Natural killer cell (primary cell): ENCODE measurements at places on chromosomes 6 and 20. TPM values are rescaled to one million over a fixed set of nuclear protein-coding genes. Genes with fewer than 3 reads are reported as not detected.

GRCh38 chr6:157868835-157869234, 45.8 kb downstream of the SNX9 start:
- no peaks in the 10 kb centered on the region for H3K36me3 ChIP-seq
- DNase-seq, result no peak
- no peak overlapping the region for H3K4me3 ChIP-seq
- H3K27ac ChIP-seq, result no peak overlapping the region
- H3K4me1 ChIP-seq, result peaks cover 3% of the 10 kb centered on the region

DNA sequence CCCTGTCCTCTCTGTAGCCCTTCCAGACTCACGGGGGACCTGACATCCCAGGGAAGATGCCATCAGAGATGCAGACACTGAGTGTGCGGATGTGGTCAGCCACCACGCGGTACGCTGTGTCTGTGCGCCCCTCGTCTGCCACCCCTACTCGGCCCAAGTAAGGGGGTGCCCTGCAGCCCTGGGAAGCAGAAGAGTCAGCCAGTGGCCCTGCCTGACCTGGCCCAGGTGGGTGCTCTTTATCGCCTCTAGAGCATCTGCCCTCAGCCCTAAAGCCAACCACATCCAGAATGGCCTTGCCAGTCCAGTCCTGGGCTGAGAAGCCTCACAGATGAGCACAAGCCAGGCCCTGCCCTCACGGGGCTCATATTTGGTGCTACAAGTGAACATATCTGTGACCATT, 5.9 kb downstream of the AARS2 start:
- H3K36me3 ChIP-seq, result peaks cover 63% of the 10 kb centered on the region
- no peak overlapping the region for H3K27ac ChIP-seq
- H3K4me1 ChIP-seq, result peaks cover 4% of the 10 kb centered on the region
- no peaks in the 10 kb centered on the region for H3K27me3 ChIP-seq
- DNase-seq, result no peak
- no peak overlapping the region for H3K4me3 ChIP-seq

DNA sequence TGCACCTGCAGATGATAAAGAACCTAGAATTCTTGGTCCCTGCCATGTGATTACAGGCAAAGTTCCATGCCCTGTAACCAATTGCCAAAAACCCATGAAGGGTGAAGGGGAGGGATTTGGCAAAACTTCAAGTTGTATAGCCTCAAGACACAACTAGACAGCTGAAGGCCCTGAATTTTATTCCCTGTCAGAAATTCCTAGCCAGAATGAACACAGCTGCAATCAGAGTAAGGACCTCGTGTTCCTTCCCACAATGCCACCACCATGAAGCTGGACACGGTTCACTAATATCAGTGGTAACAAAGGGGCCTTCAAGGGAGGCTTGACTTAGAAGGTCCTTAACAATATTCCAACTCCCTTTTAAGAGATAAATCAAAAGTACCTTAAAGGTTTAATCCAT, 22.5 kb upstream of the IRAK1BP1 start:
- no peaks in the 10 kb centered on the region for H3K4me1 ChIP-seq
- no peak overlapping the region for H3K27ac ChIP-seq
- H3K4me3 ChIP-seq, result no peak overlapping the region

DNA sequence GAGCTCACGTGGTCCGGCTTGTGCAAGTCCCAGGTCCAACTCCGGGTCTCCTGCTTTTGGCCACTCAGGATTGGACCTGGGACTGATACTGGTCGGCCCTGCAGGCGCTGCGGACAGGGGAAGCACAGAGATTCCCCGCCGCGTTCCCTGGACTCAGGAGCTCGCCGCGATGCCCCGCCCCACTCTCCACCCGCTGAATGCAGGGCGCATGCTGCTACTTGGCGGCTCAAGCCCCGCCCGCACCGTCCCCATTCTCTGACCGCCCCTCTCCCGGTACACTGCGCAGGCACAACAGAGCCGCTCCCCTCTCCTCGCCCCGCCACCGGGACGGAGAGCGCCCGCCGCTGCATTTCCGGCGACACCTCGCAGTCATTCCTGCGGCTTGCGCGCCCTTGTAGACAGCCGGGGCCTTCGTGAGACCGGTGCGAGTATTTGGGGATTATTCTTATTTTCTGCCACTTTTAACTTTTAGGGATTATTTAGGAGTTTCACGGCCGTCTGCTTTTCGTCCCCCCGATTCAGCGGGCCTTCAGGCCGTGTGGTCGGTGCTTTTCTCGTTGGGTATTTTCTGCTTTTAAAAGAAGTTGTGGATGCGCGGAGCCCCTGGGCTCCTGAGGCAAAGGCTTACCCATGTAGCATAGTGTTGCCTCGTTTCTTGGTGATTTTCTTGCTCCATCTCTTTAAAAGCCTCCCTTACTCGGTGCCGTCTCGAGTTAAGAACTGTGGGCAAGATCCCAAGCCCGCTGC, at the start of gene TMEM14C:
Gene TMEM14C, plus strand, starts transcription at position 251 of the 747 bp plus-strand sequence. CDS start 1,544 bp downstream, outside the sequence.
- H3K4me3 ChIP-seq, result peak within 1 kb of the TSS; percentile 46
- peaks cover 10% of the 10 kb centered on the region for H3K27me3 ChIP-seq

DNA sequence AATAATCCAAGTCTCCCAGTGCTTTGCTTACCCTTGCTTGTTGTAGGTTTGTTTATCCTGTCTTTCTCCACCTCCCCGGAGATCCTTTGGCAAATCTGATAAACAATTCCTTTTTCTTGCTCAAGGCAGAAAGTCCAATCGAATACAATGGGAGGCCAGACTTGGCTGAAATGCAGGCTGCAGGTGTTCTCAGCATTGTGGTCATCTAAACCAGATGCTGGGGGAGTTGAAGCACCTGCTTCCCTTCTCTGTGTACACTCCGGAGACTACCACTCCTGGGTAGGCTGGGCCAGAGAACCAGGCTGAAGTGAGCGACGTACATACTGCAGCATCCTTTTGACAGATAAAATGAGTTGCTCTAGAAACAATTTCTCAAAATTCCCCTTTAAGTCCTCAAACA, 82.6 kb upstream of the PREP start:
- peak overlapping the region; percentile 6 for H3K4me3 ChIP-seq
- H3K36me3 ChIP-seq, result no peaks in the 10 kb centered on the region
- H3K27ac ChIP-seq, result peak overlapping the region; percentile 64
- H3K4me1 ChIP-seq, result peaks cover 6% of the 10 kb centered on the region
- H3K27me3 ChIP-seq, result no peaks in the 10 kb centered on the region

DNA sequence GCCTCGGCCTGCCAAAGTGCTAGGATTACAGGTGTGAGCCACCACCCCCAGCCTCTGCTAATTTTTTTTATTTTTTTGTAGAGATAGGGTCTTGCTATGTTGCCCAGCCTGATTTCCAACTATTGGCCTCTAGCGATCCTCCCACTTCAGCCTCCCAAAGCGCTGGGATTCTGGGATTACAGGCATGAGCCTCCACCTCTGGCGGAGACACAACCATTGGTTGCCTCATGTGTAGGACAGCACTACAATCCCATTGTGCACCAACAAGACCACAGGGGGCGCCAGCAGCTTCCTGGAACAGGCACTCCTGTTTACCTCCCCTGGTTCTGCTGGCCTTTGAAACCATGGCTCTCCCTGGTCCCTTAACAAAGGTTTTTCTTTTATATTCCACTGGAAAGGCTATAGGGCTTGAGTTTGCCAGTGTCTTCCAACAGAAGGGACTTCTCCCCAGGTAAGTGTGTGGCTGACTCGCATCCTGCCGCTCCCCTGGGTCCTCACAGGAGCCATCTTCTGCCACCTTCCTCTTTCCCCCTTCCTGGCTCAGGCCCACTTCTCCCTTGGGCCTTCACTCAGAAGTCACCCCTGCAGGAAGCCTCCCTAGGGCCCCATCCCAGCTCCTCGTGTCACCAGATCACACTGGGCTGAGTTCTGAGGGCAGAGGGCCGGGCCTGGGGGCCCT, 39.2 kb upstream of the TLDC2 start:
- no peak overlapping the region for H3K4me3 ChIP-seq
- H3K4me1 ChIP-seq, result peaks cover 31% of the 10 kb centered on the region
- no peaks in the 10 kb centered on the region for H3K36me3 ChIP-seq
- no peaks in the 10 kb centered on the region for H3K27me3 ChIP-seq
- peak; percentile 36 for DNase-seq

GRCh38 chr6:117919275-117919674, 12.2 kb downstream of the SLC35F1 start:
- H3K4me3 ChIP-seq, result no peak overlapping the region
- DNase-seq, result no peak
- no peak overlapping the region for H3K27ac ChIP-seq
- H3K36me3 ChIP-seq, result no peaks in the 10 kb centered on the region

GRCh38 chr20:59062081-59062480, 19.5 kb upstream of the PRELID3B start:
- H3K4me3 ChIP-seq, result no peak overlapping the region
- H3K4me1 ChIP-seq, result no peaks in the 10 kb centered on the region
- no peak for DNase-seq
- no peak overlapping the region for H3K27ac ChIP-seq

- no peak for DNase-seq
- no peaks in the 10 kb centered on the region for H3K4me1 ChIP-seq
- no peaks in the 10 kb centered on the region for H3K27me3 ChIP-seq
- H3K27ac ChIP-seq, result no peak overlapping the region
These were observed 1204.0 kb upstream of the ADGRB3 start for GRCh38 chr6:67431076-67431475.

DNA sequence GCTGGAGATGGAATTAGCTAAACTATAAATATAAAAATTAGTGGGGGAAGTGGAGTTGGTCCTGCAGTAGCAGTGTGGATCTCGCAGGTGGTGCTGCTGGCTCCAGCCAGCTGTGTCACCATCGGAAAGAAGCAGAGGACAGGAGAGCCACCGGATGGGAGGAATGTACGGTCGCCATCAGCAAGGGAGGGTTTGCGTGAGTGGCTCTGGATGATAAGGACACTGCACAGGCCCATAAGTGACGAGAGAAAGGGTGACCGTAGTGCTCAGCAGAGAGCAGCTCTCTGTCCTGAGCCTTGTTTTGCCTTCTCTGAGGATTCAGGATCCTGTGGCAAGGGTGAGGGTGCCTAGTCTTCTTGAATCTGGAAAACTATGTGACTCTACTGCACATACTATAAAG, 378.7 kb downstream of the ZFAND3 start:
- H3K27ac ChIP-seq, result no peak overlapping the region
- no peaks in the 10 kb centered on the region for H3K27me3 ChIP-seq
- H3K36me3 ChIP-seq, result no peaks in the 10 kb centered on the region
- no peaks in the 10 kb centered on the region for H3K4me1 ChIP-seq

DNA sequence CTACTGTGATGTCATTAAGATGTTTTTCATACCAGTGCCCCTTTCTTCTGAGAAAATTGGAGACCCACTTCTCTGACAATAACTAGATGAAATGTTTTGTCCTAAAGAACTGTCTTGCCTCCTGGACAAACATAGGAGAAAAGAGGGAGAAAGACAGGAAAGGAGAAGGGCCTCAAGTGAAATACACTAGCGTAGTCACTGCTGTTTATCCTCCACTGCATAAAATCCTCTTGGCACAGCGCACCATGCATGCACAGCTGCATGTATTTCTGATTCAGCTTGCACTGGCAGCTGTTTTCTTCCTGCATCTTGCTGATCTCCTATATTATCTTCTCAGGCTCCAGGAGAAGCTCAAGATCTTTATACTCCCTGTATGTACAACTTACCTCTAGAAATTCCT, 158.0 kb upstream of the BMP5 start:
- no peak for DNase-seq
- no peaks in the 10 kb centered on the region for H3K27me3 ChIP-seq
- no peak overlapping the region for H3K27ac ChIP-seq
- no peaks in the 10 kb centered on the region for H3K36me3 ChIP-seq

DNA sequence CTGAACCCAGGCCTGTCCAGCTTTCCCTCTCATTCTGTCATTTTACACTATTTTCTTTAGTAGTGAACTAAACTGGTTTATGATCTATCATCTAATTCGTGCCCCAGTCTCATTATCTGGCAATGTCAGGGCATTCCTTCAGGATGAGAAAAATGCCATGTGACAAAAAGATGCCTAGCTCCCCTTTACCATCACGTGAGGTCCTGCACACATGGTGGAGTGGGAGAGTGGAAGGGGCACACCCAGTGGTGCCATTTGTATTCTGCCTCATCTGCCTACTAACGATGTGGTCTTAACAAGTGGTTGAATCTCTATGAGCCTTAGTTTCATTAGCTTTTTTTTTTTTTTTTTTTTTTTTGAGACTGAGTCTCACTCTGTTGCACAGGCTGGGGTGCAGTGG, 41.2 kb downstream of the CDC5L start:
- H3K36me3 ChIP-seq, result peaks cover 82% of the 10 kb centered on the region
- DNase-seq, result no peak
- H3K27ac ChIP-seq, result no peak overlapping the region
- no peaks in the 10 kb centered on the region for H3K4me1 ChIP-seq
- no peak overlapping the region for H3K4me3 ChIP-seq

DNA sequence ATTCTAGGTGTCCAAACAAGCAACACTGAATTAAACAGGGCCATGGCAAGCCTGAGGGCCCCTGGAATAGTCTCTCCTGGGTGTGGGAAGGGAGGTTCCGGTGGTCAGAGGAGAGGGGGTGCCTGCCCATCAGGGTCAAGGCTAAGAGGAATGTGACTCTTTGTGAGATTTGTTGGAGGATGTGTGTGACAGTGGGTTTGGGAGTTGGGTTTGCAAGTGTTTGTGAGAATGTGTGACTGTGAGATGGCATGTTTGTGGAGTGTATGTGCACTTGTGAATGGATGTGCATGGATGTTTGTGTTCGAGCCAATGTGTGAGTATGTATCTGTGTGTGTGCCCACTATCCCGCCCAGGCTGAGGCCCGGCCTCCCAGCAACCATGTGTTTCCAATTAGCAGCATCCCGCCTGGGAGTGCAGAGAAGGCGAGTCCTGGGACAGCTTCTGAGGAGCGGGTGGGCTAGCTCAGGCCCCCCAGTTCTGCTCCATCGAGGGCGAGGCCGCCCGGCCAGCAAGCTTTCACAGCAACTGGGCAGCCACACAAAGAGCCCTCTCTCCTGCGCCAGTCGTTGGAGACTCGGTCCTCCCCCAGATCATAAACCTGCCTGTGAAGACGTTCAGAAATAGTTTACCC, 12.6 kb downstream of the FOXC1 start:
- H3K36me3 ChIP-seq, result no peaks in the 10 kb centered on the region
- H3K4me1 ChIP-seq, result peaks cover 16% of the 10 kb centered on the region
- H3K27ac ChIP-seq, result no peak overlapping the region
- DNase-seq, result no peak

DNA sequence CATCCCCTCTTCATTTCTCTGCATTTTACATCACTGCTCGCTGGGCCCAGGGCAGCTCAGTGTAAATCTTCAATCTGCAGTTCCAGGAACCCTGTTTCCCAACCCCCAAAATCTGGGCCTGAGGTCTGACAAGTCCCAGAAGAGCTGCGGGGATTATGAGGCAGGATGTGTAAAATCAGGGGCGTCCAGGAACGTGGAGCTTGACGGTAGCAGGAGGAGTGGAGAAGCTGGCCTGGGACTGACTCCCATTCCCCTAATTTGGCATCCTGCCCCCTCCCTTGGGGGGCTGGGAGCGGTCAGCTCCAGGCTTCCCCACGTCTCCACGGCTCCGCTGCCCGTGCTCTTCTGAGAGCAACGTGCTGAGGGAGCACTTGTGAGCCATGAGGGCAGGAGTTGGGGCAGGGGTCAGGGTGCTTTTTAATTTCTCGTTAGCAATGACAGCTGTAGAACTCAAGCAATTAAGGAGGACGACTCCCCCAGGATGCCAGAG, 23.4 kb upstream of the VEGFA start:
- no peak overlapping the region for H3K4me3 ChIP-seq
- no peaks in the 10 kb centered on the region for H3K36me3 ChIP-seq
- no peaks in the 10 kb centered on the region for H3K27me3 ChIP-seq
- DNase-seq, result no peak
- H3K4me1 ChIP-seq, result no peaks in the 10 kb centered on the region
- no peak overlapping the region for H3K27ac ChIP-seq

Gene MRPS18A
- total RNA-seq, result 33.1 TPM

Gene FAM209B
- 2.0 TPM for total RNA-seq

Gene PRDM1
- total RNA-seq, result 177 TPM

Gene ARFGEF3
- total RNA-seq, result 0.05 TPM

Gene ELOVL4
- not detected for total RNA-seq

Gene DCDC2
- not detected for total RNA-seq
